Activated CD4-positive, alpha-beta T cell treated with anti-CD3 and anti-CD28 coated beads for 1 hour (primary cell): ENCODE measurements at places on chromosomes 3 and 15.

GRCh38 chr3:7280318-7280717 is 419.4 kb downstream of the GRM7 start:
- DNase-seq: no peak

- DNase-seq: no peak
These were observed 19.8 kb downstream of the HMG20A start for GRCh38 chr15:77440378-77440999.

DNA sequence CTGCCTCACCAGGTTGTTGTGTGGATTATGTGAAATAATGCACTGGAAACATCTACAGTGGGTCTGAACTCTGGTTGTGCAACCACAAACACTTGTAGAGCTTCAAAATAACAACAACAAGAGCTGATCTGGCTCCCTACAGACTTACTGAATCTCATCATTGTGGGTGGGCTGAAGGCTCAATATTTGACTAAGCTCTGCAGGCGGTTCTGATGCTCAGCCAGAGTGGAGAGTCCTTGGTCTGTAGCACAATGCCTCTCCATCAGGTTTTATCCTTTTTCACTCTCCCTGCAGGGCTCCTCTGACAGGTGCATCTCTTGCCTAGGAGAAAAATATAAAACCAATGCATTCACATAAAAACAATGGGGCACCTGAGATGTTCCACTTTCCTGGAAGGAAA is 456.3 kb upstream of the ONECUT1 start:
- no peak for DNase-seq

DNA sequence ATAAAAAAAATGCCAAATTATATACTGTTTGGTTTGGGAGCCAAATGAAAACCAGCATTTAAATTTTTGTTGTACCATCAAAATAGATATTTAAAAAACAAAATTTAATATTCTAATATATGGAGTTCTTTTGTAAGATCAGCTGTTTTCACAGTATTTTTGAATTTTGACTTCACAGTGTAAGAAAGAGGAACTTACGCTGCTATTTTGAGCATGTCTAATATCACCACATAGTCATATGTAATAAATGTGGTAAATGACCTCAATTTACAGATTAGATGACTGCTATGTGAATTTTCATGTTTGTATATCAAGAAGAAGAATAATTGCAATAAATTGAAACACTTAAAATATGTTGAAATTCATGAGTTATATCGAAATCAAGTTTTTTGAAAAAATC is 189.6 kb downstream of the ARRDC4 start:
- no peak for DNase-seq

- DNase-seq: no peak
These were observed 364.2 kb upstream of the PLSCR5 start for GRCh38 chr3:146969356-146969755.
